ENCODE measurements at places on chromosomes 1 and 21.

- no peak for DNase-seq
Measured at GRCh38 chr1:32910319-32910718, 9.1 kb upstream of the TMEM54 start.

- DNase-seq, result no peak
Measured at GRCh38 chr1:25099343-25099951, 132.9 kb downstream of the SYF2 start.

GRCh38 chr1:185271921-185272320, 45.1 kb downstream of the IVNS1ABP start:
- no peak for DNase-seq

- DNase-seq, result no peak
Measured at GRCh38 chr21:26572702-26573381, at the start of gene CYYR1. Gene CYYR1 (minus strand): TSS chr21:26573286. CDS start chr21:26572940, 346 bp downstream.

GRCh38 chr1:226702318-226702956, 36.6 kb downstream of the ITPKB start:
- no peak for DNase-seq

GRCh38 chr21:44579056-44579832, 1.2 kb downstream of the KRTAP10-5 start:
- no peak for DNase-seq

- DNase-seq, result peak; percentile 44
Measured at GRCh38 chr1:202085682-202086373, 36.9 kb upstream of the GPR37L1 start.

- DNase-seq, result no peak
Measured at GRCh38 chr1:207893737-207894582, 17.0 kb downstream of the CD34 start.

GRCh38 chr1:85202092-85202863, 1.5 kb upstream of the SYDE2 start:
- DNase-seq, result peak; percentile 80

- DNase-seq, result no peak
Measured at GRCh38 chr1:7331926-7332535, 439.1 kb upstream of the VAMP3 start.

GRCh38 chr1:56788588-56788987, 30.6 kb downstream of the FYB2 start:
- peak; percentile 78 for DNase-seq

DNA sequence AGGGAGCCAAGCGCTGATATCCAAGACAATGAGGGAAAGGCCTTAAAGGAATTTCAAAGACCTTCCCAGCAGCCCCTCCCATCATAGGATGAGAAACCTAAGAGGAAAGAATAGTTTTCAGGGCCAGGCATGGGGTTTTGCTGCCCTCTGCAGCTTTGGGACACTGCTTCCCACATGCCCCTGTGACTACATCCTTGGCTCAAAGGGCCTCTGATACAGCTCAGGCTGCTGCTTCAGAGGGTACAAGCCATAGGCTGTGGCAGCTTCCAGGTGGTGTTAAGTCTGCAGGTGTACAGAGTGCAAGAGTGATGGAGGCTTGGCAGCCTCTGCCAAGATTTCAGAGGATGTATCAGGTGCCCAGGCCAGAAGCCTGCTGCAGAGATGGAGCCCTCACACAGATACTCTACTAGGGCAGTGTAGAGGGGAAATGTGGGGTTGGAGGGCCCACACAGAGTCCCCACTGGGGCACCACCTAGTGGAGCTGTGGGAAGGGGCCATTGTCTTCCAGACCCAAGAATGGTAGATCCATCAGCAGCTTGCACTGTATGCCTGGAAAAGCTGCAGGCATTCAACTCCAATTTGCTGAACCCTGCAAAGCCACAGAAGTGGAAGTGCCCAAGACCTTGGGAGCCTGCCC, 125.8 kb downstream of the SLC45A1 start:
- DNase-seq, result no peak
